ENCODE measurements at places on chromosomes 5 and 9. TPM values are rescaled to one million over a fixed set of nuclear protein-coding genes. Genes with fewer than 3 reads are reported as not detected.

DNA sequence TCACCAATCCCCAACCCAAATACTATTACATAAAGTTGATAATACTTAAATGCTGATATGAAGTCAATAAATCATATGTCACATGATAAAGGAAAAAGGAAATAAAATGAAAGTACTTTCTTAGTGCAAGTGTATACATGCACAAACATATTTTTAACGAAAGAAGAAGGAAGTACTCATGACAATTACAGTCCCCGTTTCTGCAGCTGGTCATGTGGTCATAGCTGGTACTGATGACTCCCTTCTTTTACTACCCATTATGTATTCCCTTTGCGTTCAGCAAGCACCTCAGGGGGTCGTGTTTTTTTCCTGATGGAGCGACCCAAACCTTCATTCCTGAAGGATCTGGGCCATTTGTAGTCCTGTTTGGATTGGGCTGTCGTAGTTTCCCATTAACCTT lies 27.3 kb downstream of the CENPP start:
- no peak for DNase-seq

- DNase-seq: no peak
Measured at GRCh38 chr5:138543730-138544104, 681 bp upstream of the ETF1 start.

- DNase-seq: peak; percentile 70
Measured at GRCh38 chr9:130220352-130220751, 45.2 kb upstream of the HMCN2 start.

Gene ZNF658
- polyA plus RNA-seq: 14.1 TPM

DNA sequence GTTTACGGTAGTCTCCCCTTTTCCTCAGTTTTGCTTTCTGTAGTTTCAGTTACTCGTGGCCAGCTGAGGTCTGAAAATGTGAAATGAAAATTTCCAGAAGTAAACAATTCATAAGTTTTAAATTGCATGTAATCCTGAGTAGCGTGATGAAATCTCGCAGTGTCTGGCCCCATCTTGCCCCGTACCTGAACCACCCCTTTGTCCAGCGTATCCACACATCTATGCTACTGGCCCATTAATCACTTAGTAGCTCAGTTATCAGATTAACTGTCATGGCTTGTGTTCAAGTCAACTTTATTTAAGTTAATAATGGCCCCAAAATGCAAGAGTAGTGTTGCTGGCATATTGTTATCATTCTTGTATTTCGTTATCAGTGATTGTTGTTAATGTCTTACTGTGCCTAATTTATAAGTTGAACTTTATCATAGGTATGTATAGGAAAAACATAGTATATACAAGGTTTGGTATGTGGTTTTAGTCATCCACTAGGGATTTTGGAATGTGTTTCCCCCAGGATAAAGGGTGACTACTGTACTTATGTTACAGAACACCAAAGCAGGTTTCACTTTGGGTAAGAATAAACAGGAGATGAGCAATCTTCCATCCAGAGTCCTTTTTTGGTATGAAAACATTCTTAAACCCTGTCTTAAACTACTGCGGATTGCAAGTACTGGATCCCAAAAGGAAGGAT lies 118.4 kb upstream of the KCNN2 start:
- DNase-seq: no peak
